ENCODE measurements at places on chromosomes 3 and 15. TPM values are rescaled to one million over a fixed set of nuclear protein-coding genes. Genes with fewer than 3 reads are reported as not detected.

- no peak for DNase-seq
Observed at GRCh38 chr3:115071601-115072000, 75.5 kb downstream of the ZBTB20 start.

- DNase-seq: no peak
Observed at GRCh38 chr3:167783781-167784180, 48.3 kb downstream of the SERPINI1 start.

GRCh38 chr3:156334841-156335545, 214.6 kb downstream of the KCNAB1 start:
- no peak for DNase-seq

Gene RARB
- 26.3 TPM for total RNA-seq

- no peak for DNase-seq
Observed at GRCh38 chr15:61050844-61051568, 178.1 kb downstream of the RORA start.

Gene PCSK6
- total RNA-seq: 3.6 TPM

- peak; percentile 41 for DNase-seq
Observed at GRCh38 chr3:49703443-49703927, 14.1 kb downstream of the RNF123 start.
